ENCODE measurements at places on chromosomes 4 and X.

DNA sequence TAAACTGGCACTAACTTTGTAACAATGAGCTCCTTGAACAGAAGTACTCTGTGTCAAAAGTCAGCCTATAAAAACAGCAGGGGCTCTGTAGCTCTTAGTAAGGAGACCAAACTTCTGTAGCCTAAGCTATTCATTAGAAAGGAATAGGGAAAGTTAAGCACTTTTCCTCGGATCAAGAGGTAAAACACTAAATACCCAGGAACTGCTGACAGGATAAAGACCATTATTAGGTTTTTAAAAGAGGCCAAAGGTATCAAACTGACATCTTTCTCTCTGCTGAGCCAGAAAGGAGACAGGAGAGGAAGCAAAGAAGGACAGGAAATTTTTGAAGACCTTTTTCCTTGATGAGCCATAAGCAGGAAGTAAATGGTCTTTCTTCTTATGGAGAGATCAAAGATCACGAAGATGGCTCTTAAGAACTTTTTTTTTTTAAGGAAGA is 31.9 kb downstream of the ANAPC10 start:
- H3K36me3 ChIP-seq: peaks cover 4% of the 10 kb centered on the region
- H3K4me3 ChIP-seq: no peak overlapping the region
- H3K27me3 ChIP-seq: no peaks in the 10 kb centered on the region
- H3K4me1 ChIP-seq: peaks cover 19% of the 10 kb centered on the region

- H3K4me3 ChIP-seq: no peak overlapping the region
- H3K36me3 ChIP-seq: no peaks in the 10 kb centered on the region
- DNase-seq: no peak
- no peak overlapping the region for H3K27ac ChIP-seq
- no peaks in the 10 kb centered on the region for H3K27me3 ChIP-seq
These were observed 188.4 kb upstream of the CLNK start for GRCh38 chr4:10872833-10873517.

- no peaks in the 10 kb centered on the region for H3K36me3 ChIP-seq
- H3K4me3 ChIP-seq: no peak overlapping the region
- peak; percentile 68 for DNase-seq
- no peaks in the 10 kb centered on the region for H3K4me1 ChIP-seq
- H3K27ac ChIP-seq: no peak overlapping the region
- peaks cover 3% of the 10 kb centered on the region for H3K27me3 ChIP-seq
These were observed 88.4 kb downstream of the FRMPD3 start for GRCh38 chrX:107537815-107538214.

DNA sequence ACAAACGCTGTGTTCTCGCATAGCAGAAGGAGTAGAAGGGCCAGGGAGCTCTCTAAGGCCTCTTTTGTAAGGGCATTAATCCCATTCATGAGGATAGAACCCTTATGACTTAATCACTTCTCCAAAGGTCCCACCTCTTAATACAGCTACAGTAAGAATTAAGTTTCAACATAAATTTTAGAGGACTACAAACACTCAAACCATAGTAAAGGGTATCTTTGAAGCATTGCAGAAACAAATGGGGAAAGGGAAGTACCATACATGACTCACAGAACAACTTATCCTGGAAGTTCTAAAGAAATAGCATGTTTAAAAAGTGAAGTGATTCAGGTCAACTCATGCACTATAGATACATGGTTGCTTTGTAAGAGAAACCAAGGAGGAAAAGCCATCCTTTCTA is 680.8 kb downstream of the RPA4 start:
- no peak overlapping the region for H3K27ac ChIP-seq
- no peaks in the 10 kb centered on the region for H3K36me3 ChIP-seq
- no peak for DNase-seq
- peaks cover 15% of the 10 kb centered on the region for H3K4me1 ChIP-seq

GRCh38 chr4:104719539-104720230 is 225.0 kb upstream of the CXXC4 start:
- DNase-seq: no peak
- no peak overlapping the region for H3K4me3 ChIP-seq
- H3K27ac ChIP-seq: no peak overlapping the region
- no peaks in the 10 kb centered on the region for H3K36me3 ChIP-seq
- H3K27me3 ChIP-seq: no peaks in the 10 kb centered on the region

All from activated naive CD4-positive, alpha-beta T cell treated with anti-CD3 and anti-CD28 coated beads for 36 hours (primary cell).